Astrocyte of the spinal cord (primary cell): ENCODE measurements at places on chromosomes 16 and 17.

DNA sequence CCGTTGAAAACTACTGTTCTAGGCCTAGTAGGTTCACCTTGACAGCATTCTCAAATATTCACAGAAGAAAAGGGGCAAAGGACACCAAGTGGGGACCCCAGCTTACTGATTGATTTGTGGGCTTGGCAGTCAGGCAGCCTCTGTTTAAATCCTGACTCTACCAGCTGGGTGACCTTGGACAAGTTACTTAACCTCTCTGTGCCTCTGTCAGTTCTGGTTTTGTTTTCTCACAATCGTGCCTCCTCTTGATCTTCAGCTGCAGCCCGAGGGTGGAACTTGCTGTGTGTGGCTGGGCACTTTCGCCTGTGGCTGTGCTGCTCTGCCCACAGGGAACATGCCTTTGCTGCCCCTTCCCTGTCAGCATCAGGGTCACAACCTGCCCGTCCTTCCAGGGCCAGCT lies 17.8 kb downstream of the RAP1GAP2 start:
- no peak for DNase-seq

GRCh38 chr17:78166416-78166815 lies 2.0 kb upstream of the SYNGR2 start:
- DNase-seq = no peak

DNA sequence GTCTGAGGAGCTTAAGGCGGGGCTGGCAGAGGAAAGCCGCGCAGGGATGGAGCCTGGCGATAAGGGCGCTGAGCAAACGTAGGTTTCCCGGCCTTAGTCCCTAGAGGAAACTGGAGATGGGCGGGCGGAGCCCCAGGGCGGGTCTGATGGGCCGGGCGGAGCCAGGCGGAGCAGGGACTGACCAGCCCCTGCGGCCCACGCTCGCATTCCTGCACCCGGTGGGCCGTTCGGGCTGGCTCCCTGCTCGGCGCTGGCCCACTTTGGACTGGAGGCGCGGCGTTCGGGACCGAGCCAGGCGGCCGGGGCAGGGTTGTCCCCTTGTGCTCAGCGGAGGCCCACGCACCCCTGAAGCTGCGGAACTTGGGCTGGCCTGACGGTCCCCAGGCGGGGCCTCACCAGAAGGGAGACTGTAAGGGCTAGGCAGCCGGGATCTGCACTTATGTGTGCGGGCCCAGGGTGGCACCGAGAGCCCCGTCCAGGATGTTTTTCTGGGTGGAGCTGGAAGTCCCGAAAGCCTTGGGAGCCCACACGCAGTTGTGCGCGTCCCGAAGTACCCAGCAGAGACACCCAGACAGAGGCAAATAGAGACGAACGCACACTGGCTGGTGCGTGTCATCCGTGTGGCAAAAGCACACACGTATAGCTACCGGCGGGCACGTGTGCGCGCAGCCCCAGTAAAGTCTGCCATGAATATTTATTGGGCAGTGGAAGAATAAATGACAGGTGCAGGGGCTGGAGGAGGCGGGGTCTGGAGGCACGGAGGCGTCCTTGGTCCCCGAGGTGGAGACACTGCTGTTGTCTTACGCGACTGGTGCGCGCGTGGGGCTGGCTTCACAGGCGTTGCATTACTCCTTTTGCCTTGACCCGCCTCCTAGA lies 1.4 kb downstream of the PYDC1 start:
- DNase-seq = peak; percentile 18

DNA sequence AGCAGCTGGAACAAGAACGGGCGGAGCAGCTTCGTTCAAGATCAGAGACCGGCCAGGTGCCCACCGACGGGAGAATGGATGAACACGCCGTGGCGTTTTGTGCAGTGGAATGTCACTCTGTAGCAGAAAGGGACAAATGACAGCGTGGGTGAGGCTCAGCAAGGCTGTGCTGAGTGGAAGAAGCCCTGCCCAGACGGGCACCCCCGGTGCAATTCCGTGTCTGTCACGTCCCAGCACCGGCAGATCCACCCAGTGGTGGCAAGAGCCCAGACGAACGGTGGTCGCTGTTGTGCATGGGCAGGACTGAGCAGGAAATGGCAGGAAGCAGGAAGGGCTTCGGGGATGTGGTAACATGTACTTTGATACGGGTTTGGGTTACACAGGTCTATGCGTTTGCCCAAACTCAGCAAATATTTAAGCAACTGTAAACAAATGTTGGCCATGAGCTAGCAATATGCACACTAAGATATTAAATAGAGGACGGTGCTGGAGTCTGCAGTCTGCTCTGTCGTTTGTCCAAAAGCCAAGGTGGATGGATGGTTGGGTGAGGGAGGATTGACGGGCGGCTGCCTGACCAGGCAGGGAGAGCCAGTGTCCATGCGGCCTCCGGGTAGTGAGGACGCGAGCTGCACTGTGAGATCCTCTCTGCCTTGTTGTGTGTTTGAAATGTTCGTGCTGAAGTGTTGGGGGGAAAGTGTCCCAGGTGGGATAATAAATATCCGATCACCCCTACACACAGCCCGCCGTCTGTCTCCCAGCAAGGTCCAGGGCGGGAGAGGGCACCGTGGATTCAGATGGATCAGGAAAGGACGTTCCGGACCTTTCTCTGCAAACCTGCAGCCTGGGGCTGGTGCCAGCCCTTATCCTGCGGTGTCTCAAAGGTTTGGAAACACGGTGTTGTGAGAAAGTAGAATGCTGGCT lies 48.4 kb downstream of the COX4I1 start:
- no peak for DNase-seq

DNA sequence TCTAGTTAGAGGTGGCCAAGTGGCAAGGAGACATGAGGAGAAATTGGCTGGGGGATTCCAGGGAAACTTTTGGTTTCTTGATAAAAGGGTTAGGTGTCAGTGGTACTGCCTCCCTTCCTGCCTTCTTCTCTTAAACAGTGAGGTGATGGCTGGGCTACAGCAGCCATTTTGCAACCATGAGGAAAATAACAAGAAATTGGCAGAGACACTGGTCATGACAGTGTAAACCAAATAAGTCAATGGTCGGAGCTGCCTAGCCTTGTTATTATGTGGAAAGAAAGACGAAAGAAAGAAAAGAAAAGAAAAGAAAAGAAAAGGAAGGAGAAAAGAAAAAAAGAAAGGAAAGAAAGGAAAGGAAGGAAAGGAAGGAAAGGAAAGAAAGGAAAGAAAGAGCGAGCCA lies 63.9 kb downstream of the CPPED1 start:
- DNase-seq = no peak

GRCh38 chr17:76549539-76549938 lies 9.7 kb downstream of the PRCD start:
- no peak for DNase-seq

DNA sequence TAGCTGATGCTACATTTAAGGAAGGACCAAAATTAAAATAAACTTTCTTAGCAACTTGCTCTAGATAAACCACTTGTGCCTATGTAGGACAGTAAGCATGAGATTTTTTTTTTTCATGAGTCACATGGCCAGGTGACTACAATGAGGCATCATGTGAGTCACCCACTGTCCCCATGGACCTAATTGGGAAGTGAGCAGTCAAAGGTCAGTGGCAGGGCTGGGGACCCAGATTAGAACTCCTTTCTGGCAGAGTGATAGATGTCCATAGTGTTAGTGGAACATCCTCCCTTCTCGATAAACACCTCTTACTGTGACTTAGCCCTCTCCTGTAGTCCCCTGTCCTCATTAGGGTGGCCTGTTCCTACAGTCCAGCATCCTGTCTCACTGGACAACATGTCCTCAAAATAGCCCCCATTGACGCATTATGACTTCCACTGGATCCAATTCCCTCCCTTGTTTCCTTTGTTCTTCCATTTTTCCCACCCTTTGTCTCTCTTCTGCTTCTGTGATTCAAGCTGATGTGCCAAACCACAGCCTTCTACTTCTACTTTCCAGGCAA lies 12.4 kb downstream of the ITGB3 start:
- peak; percentile 85 for DNase-seq

- DNase-seq = no peak
These were observed 8.3 kb downstream of the ABAT start for GRCh38 chr16:8682551-8683259.

DNA sequence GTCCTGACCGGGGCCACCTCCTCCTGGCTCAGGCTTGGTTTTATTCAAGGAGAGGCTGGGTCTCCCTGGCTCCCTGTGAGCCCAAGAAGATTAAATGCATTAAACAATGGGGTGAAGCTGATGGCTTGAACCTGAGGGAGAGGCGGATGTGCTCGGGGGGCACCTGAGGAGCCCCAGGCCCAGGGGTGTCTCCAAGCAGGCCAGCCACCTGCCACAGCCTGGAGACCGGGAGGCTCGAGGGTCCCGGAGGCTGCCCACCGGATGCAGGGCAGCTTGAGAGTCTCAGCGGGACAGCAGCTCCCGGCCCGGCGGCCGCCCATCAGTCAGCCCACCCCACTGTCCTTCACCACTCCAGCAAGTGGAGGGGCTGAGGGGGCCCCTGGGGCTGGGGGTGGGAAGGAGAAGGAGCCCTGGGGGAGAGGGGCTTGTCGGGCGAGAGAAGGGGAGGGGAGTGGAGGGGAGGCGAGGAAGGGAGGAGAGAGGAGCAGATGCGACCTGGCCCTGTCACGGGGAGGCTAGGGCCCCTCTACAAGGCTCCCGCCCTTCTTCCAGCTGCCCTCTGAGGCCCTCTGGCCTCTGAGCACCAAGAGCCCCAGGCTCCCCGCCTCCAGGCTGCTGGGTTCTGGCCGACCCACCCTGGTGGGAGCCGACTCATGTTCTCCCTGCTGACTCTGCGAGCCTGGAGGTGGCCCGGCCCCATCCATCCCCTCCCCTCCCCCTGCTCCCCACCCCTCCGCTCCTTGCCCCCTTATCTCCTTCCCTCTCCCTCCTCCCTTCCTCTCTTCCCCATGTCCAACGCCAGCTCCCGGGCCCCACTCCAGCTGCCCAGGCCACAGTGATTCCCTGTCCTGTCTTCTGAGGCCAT lies 13.2 kb downstream of the CD7 start:
- no peak for DNase-seq

DNA sequence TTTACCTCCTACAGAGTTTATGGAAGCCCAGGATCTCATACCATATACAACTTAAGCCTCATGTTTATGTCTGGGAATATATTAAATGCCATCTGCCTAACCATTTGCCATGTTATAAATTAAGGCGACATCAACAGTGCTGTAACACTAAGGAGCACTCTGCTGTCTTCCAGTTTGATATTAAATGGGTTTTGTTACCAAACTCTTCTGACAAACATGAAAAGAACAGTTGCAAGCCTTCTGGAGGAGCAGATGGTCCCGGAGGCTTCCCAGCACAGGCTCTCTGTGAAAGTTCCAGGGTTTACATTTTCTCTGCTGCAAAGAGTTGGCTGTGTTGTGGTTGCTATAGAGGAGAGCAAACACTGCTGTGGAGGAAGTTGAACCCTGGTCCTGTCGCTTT lies 545.3 kb upstream of the SALL1 start:
- DNase-seq = no peak

DNA sequence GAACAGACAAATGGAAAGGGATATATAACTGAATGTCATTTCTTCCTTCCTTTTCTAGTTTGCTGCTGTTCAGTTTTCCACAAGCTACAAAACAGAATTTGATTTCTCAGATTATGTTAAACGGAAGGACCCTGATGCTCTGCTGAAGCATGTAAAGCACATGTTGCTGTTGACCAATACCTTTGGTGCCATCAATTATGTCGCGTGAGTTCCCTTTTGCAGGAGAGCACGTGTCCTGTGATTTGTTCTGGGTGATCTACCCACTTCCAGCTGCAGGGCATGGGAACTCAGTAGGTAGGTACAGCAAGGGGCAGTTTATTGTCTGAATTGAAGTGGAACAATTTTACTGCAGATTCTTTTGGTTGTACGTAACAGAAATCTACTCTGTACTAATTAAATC lies 8.8 kb downstream of the ITGAL start:
- DNase-seq = no peak

GRCh38 chr16:5490499-5490898 lies 392.9 kb upstream of the EEF2KMT start:
- no peak for DNase-seq

DNA sequence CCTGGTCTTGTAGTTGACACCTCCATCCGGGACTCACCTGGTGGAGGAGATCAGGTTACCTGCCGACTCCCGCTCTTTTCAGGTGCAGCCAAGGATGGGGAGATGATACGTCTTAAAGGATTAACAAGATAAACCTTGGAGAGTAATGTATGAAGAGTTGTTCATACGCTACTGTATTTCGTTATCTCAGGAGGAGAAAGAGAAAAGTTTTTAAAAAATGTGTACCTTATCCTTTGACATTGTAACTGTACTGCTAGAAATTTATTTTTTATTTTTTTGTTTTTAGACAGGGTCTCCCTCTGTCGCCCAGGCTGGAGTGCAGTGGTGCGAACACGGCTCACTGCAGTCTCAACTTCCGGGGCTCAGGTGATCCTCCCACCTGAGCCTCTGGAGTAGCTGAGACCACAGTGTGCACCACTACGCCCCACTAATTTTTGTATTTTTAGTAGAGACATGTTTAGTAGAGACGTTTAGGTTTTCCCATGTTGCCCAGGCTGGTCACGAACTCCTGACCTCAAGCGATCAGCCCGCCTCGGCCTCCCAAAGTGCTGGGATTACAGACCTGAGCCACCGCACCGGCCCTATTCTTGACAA lies 764 bp upstream of the SMURF2 start:
- DNase-seq = no peak

- DNase-seq = no peak
These were observed 41.1 kb downstream of the TMEM132E start for GRCh38 chr17:34620458-34620857.

GRCh38 chr17:74950207-74950606 lies 14.5 kb downstream of the OTOP3 start:
- no peak for DNase-seq

DNA sequence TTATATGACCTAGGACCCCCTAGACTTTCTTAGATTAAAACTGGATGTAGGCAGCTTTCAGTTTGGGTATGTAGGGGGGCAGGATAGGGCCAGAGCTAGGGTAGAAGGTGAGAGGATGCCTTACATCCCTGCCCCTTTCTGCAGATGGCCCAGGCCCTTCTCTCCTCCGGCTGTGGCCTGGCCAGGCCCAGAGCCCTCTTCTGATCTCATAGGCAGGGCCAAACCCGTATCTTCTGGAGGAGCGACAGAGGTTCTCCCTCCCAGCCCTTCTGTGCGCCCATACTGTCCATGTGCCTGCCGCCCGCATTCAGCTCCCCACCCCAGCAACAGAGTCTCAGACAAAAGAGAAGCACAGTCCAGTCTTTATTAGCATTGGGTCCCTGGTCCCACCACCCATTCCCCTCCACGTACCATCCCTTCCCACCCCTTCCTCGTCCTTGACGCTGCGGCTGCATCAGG lies 2.0 kb upstream of the TSPOAP1 start:
- no peak for DNase-seq

DNA sequence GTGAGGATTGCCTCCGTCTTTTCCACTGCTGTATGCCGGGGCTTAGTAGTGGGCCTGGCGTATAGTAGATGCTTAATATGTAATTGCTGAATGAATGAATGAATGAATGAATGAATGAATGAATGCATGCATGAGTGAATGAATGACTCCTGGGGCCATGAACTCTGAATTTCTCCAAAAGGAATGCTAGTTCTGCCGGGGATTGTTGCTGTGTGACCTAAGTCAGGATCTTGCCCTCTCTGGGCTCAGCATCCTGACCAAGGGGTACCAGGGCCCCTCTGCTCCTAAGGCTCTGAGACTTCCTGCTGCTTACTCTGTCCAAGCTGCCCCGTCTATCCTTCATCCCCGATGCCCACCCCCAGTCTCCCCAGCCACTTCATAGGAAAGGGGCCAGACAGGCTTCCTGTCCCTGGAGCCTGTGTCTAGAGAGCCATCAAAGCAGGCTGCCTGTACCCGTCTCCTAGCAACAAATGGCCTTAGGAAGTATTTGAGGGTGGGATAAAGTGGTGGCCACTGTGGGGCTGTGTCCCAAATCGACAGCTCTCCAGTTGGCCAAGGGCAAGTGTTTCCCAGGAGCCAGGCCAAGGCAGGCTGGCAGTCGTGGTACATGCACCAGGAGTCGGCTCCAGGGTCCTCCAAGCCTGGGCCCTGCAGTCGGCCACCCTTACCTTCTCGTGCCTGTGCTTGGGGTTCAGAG lies 11.6 kb upstream of the MPRIP start:
- DNase-seq = no peak
